ENCODE measurements at places on chromosomes 16 and 17.

- DNase-seq: no peak
Observed at GRCh38 chr17:15952916-15953790, 8.2 kb downstream of the ADORA2B start.

GRCh38 chr17:74754832-74755231 lies 6.4 kb downstream of the NHERF1 start:
- DNase-seq: no peak

DNA sequence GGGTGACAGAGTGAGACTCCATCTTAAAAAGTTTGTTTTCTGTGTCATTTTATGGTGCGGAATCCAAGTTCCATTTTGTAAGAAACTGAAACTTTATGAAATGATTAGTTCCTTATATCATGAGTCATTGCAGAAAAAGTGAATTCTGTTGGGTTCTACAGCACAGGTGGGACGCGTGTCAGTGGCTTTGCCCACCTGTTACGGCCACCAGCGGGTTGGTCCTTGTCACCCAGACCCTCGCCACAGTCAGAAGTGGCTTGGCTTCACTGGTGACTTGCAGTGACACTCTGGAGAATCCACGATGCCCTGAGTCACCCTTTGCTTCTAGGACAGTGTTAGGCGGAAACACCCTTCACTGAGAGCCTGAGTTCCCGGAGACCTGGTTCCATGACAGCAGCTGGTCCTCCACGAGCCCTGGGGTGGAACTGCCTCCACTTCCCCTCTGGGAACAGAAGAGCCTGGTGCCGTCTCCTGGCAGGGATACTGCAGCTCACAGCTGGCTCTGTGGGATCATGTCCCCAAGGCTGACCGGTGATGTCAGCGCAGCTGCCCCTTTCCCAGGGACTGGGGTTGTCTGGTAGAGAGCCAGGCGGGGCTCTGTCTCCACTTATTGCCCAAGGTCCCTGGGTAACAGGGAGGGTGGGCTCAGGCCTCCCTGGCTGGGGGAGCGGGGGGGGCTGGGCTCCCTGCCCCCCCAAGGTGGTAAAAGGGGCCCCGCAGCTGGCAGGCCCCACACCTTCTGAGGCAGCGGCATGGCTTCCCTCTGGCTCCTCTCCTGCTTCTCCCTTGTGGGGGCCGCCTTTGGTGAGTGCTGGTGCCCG lies at the start of gene CTRB1:
TSS of gene CTRB1 (plus strand) at position 733 of the 821 bp plus-strand sequence. CDS start at position 753, 20 bp downstream.
- DNase-seq: no peak

GRCh38 chr16:65697065-65697464 lies 575.2 kb upstream of the CDH11 start:
- DNase-seq: no peak

Data from renal cortex interstitium (tissue), 15 donors.